CD4-positive, CD25-positive, alpha-beta regulatory T cell (primary cell): ENCODE measurements at places on chromosomes 1 and 21. TPM values are rescaled to one million over a fixed set of nuclear protein-coding genes. Genes with fewer than 3 reads are reported as not detected.

Gene ADGRL2
- total RNA-seq, result not detected

Gene ADAM30
- not detected for total RNA-seq

Gene DISP3
- 1.2 TPM for total RNA-seq

Gene PPP1R12B
- 32.5 TPM for total RNA-seq
